Neural crest cell (in vitro differentiated cells): ENCODE measurements at places on chromosomes 13 and 19.
A peak's percentile ranks its signal among the peaks of the same experiment; 100 is the strongest.

- DNase-seq: no peak
Observed at GRCh38 chr13:46934749-46935148, 37.9 kb upstream of the HTR2A start.

DNA sequence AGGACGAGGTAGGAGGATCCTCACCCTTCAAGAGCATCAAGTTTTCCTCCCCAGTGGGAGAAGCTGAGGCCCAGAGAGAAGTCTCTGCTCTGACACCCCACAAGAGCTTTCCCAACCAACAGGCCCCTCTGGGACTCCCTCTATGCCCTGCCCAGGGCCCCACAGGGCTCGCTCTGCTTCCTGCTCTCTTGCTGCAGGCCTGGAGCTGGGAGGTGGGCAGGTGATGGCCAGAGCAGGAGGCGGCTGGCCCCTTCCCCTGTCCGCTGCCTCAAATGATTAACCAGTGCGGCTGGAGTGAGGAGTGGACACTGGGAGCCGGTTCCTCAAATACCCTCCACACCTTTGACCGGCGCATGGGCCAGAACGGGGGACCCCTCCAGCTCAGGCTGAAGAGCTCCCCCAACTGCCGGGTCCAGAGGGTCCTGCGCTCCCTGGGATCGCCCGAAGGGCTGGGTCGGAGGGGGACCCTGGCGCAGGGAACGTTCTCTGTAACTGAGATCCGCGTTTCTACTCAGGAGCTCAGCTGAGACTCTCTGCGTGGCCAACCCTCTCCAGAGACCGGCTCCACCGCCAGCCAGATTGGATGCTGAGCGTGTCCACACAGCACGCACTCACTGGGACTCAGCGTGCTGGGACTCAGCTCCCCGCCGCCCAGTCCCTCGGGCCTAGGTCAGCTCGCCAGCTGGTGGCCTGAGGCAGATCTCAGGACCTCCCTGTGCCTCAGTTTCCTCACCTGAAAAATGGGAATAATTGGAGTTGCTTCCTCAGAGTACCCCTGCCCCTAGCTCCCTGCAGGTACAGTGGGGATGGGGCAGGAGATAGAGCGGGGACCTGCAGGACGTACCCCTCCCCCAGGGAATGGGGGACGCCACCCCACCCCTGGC lies 6.7 kb upstream of the ONECUT3 start:
- no peak for DNase-seq

DNA sequence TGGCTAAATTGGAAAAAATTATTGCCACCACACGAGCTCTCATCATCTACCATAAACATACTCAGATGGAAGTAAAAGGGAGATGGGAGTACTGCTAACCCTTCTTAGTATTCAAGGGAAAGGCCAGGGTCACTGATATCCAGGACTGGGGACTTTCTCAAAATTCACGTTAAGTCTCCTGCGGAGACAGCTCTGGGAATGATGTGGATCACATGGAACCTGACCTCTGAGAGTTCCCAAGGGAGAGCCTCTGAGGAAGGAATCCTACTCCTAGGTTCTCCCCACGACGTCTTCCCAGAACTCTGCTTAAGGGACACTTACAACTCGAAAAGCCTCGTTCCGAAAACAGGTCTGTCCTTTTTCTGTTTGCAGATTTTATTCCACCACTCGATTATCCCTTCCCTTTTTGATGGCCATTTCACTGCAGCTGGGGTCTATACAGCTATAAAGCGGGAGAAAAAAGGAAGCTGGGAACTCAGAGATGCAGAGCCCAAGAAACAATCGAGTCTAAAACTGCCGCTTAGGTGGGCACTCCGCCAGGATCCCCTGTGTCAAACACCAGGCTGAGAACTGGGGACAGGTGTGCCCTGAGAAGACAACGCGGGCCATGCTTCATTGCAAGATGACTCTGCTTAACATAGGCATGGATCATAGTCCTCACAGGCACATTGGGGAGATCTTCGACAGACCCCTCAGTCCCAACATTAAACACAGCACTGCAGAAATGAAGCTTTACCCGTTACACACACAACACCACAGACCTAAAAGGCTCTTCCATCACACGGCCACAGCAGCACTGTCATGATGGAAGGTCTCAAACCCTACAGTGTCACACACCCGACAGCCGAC lies 823 bp upstream of the ZNF567 start:
- no peak for DNase-seq

DNA sequence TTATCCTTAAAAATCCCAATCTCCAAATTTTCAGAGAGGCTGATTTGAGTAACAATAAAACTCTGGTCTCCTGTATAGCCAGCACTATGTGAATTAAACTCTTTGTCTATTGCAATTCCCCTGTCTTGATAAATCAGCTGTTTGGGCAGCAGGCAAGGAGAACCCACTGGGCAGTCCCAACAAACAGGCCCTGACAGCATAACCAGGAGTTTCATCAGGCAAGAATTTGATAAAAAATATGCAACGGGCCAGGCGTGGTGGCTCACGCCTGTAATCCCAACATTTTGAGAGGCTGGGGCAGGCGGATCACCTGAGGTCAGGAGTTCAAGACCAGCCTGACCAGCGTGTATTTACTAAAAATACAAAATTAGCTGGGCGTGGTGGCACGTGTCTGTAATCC lies 42.1 kb downstream of the STK24 start:
- no peak for DNase-seq

DNA sequence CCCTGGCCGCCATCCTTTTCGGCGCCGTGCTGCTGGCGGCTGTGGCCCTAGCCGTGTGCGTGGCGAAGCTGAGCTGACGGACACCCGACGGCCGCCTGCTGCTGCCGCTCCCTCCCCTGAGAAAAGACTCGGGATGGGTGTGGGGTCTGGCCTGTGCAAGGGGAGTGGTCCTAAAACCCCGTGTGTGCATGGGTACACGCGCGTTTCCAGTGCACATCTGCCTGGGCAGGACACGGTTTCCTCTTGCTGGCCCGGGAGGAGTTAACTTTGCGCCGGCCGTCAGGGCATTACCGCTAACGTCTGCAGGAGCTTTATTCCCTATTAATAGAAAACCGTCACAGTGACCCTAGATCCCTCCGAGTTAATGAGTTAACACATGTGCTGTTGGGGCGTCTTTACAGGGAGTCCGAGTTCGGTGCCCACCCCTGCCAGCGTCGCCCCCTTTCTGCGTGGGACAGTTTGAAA lies 1.3 kb downstream of the RGS9BP start:
- no peak for DNase-seq

DNA sequence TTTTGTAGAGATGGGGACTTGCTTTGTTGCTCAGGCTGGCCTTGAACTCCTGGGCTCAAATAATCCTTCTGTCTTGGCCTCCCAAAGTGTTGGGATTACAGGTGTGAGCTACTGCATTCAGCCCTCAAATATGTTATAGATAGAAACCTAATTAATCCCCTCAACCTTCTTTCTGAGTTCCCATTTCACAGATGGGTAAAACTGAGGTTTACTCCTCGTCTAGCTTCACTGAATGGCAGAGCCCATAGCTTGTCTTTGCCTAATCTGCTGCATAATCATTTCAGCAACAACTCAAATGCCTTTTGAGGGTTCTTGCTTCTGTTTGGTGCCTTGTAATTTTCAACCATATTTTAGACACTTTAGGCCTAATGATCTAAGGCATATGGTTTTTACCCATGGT lies 36.0 kb upstream of the ADGRE1 start:
- no peak for DNase-seq

DNA sequence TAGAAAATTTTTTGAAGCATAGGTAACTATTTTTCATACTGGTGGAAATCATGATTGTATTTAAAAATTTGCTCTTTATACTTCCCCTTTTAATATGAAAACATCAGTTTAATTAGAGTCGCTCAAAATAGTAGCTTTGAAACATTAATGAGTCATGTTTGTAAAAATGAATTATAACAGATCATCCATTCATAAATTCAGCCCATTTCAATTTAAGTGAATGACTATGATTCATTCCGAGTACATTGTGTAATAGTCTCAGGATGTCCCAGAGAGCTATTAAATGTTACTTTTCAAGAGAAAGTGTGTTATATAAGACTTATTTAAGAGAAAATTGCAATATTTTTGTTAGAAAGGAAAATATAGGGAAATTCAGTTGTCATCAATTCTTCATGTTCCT lies 111.0 kb downstream of the FNDC3A start:
- no peak for DNase-seq

- DNase-seq: no peak
Observed at GRCh38 chr13:114212158-114212495, 22.6 kb upstream of the CDC16 start.

- no peak for DNase-seq
Observed at GRCh38 chr13:49374585-49375290, 69.1 kb downstream of the CAB39L start.

DNA sequence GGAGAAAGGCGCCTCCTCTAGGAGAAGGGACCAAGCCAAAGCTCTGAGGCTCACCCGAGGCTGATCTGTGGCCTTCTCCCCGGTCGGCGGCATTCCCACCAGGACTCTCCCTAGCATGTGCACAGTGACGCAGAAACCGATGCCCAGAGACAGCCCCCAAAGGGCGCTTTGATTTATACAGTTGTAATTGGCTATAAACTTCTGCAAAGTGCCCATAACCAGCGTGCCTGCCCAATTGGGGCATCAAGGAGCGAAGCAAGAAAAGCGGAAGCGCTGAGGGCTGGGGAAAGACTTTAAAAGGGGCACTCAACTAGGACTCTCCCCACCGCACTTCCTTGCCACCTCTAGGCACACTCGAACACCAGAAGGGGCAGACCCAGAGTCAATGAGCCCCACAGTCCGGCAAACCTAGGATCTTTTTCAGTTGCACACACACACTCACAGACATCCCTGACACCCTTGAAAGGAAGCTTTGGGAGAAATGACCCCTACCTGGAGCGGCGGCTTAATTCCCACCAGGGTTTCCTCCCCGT lies 1.8 kb downstream of the CDX2 start:
- DNase-seq: no peak

GRCh38 chr13:79812070-79812850 lies 331.3 kb downstream of the NDFIP2 start:
- no peak for DNase-seq

DNA sequence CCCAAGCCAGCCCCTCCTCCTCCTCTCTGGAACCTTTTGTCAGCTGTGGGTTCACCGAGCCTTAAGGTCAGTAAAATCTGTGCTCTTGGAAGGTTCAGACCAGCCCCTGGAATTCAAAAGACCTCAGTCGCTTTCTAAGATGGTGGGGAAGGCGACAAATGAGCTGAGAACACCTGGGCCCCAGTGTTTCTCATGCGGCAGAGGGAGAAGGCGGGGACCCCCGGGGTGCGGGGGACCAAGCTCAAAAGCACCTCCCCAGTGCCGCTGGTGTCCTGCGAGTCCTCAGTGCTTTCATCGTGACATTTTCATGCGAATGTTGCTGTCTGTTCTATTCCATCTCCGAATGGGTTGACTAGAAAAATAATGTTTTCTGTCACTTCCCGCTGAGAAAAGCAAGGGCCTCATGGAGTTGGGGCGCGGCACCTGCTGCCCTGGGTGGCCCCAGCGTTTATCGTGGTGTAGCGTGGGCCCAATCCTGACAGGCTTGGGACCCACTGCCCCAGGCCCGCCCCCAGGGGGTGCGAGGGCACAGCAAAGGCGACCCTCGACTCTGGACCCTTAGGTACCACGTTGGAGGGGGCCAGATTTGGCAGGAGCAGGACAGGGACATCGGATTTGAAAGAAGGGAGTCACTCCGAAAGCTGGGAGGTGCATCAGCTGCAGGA lies 751 bp upstream of the NTN5 start:
- DNase-seq: no peak

- peak; percentile 47 for DNase-seq
Observed at GRCh38 chr13:30872685-30873461, 33.2 kb upstream of the MEDAG start.

DNA sequence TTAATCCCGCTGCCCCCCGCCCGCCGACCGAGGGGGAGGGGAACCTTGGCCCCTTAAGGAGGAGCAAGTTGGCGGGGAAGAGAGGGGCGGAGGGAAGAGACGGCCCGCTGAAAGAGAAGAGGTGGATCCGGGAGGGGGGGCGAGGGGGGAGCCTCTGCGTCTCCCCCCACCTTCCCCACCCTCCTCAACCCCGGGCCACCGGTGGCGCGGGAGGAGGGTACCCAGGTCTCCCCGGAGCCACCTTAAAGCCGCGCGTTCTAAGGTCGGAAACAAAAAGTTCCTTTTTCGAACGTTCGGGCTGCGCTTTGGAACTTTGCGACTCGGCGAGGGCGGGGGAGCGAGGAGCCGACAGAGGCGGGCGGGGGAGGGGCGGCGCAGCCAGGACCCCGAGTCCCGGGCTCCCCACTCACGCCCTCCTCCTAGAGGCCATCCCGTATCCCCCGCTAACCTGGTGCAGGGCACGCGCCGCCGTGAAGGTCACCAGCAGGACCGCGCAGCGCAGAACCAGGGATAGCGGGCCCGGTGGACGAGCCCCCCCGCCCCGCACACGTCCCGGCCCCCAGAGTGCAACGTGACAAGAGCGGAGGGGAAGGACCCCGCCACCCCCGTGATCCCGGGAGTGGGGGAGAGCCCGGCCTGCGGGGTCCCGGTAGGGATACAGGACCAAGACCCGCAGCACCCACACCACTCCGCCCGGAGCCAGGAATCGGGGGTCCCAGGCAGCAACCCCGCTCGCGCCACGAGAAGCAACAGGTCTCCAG lies 659 bp downstream of the ERF start:
- peak; percentile 67 for DNase-seq

DNA sequence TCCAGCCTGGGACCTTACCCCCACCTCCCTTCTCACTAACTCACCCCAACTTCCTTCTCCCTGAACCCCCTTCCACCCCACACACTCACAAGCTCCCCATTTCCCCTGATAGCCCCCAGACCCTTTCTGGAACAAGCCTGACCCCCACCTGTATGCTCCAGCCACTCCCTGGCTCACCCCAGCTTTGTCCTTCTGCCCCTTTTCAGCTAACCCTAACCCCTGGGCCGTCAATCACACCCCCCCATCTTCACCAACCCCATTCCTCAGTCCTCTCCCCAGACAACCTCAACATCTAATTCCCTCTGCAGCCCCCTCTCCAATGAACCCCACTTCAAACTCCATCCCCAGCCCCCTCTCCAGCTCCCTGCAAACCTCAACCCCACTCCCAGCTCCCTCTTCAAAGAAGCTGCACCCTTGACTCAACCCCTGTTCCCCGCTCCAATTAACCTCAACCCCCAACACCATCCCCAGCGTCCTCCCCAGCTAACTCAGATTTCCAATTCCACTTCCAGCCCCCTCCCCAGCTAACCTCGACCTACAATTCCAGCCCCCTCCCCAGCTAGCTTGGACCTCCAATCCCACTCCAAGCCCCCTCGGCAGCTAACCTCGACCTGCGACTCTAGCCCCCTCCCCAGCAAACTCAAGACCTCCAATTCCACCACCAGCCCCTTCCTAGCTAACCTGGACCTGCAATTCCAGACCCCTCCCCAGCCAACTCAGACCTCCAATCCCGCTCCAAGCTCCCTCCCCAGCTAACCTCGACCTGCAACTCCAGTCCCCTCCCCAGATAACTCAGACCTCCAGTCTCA lies 929 bp downstream of the GNG7 start:
- no peak for DNase-seq
